CD4-positive, alpha-beta T cell treated with Interleukin-4 for 4 hours (primary cell): ENCODE measurements at places on chromosomes 11 and 22.

DNA sequence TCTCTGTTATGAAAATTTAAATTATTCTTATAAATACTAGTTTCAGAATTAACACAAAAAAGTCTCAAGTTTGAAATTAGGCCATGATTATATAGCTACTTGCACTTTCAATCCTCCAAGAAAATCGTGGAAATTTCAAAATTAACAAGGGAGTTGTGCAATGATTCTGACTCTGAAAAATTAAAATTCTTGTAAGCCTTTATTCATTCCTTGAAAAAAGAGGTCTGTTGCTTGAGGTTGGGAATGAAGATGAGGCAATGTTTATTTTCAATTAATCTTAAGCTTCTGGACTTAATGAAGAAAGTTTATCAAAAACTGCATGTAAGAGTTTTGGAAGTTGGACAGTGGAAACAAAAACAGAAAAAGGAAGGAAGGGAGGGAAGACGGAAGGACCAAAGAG lies 128.2 kb upstream of the FIBIN start:
- DNase-seq, result no peak

GRCh38 chr11:66970807-66971442 lies 4.2 kb upstream of the C11orf86 start:
- no peak for DNase-seq

DNA sequence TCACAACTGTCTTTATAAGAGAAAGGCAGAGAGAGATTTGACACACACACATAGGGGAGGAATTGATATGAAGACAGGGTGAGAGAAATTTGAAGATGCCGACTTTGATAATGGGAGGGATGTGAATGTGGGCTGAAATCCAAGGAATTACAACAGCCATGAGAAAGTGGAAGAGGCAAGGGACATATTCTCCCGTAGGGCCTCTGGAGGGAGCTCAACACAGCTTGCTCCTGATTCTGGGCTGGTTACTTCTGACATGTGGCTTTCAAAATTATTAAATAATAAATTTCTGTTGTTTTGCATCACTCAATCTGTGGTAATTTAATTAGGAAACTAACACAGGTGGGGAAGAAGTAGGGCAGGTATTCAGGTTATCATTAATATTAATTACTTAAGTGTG lies 282.9 kb downstream of the LUZP2 start:
- no peak for DNase-seq

- no peak for DNase-seq
Observed at GRCh38 chr11:69209421-69210309, 53.9 kb downstream of the SMIM38 start.

DNA sequence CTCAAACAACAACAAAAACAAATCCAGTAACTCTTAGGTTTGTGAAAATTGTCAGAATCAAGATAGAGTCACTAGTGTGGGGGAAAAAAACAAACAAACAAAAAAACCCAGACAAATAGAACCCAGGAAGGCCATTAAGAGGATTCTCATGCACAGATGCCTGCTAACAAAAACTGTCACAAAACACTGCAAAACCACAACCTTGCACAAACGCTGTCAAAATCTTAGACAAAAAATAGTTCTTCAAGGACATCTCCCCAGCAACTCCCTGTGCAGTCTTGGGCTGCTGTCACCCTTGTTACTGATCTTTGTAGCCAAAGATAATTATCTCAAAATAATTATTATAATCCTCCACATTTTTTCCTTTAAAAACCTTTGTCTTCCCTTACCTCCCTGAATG lies 4.6 kb upstream of the ZBED5 start:
- DNase-seq, result no peak

- DNase-seq, result no peak
Observed at GRCh38 chr11:1308743-1309497, 512 bp downstream of the TOLLIP start.
